ENCODE measurements at places on chromosomes 4 and X.

DNA sequence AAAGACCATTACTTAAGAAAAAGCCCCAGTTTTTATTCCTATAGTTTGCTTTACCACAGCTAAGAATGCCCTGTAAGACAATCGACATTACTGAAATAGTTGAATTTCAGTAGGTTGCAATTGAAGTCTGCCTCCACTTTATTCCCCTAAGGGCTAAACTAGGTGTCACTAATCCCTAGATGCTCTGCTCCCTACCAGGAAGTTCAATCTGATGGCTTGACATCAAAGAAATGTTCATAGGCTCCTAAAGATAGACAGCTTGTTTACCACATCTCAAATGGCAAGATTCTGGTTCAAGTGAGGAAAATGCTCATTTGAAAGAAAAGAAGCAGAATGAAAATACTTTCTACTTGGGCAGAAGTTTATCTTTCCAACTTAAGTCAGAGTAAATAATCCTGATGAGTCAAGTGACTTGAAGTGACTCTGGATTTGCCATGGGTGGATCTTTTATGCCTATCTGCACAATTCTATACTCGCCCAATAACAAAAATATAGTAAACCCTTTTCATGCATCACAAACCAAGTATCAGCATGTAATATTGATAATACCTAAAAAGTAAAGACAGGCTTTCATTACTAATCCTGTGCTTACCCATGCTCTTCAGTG is 117.2 kb downstream of the SH3RF1 start:
- no peak for DNase-seq

- DNase-seq = no peak
These were observed 170.9 kb upstream of the CASK start for GRCh38 chrX:42094218-42094617.

DNA sequence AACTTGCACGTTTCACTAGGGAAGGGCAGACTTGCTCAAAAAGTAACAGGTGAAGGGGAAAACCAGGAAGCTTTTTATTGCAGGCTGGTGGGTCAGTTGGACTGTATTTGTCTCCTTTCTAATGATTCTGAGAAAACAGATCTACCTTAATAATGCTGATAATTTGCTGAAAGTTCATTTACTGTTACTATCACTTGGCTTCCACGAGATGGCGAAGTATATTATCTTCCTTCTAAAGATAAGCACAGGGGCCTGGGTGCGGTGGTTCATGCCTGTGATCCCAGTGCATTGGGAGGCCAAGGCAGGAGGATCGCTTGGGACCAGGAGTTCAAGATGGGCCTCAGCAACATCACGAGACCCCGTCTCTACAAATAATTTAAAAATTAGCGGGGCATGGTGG is 16.4 kb downstream of the CCKAR start:
- no peak for DNase-seq

GRCh38 chr4:67570537-67570936 is 12.0 kb downstream of the STAP1 start:
- no peak for DNase-seq

- DNase-seq = no peak
These were observed 37.2 kb upstream of the HGFAC start for GRCh38 chr4:3404546-3404945.

DNA sequence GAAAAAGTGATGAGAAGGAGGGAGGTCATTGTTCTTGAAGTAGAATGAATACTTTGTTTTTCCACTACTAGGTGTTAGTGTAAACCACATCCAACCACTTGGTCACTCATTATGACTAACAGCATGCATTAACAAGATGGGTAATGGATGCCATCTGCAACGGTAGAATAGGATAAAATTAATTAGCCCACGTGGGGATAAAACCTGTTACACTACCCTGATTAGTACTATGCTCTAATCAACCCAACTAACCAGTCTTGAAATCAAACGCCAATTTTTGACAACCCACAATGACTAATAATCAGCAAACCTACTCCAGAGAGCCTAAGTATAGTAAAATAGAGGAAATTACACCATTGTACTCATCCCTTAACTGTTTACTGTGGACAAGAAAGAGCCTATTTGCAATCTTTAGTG is 93.4 kb upstream of the MCF2 start:
- no peak for DNase-seq

GRCh38 chr4:182242787-182243186 is 415 bp upstream of the TENM3 start:
- DNase-seq = no peak
